ENCODE measurements at places on chromosomes 4 and X.
A peak's percentile ranks its signal among the peaks of the same experiment; 100 is the strongest.

DNA sequence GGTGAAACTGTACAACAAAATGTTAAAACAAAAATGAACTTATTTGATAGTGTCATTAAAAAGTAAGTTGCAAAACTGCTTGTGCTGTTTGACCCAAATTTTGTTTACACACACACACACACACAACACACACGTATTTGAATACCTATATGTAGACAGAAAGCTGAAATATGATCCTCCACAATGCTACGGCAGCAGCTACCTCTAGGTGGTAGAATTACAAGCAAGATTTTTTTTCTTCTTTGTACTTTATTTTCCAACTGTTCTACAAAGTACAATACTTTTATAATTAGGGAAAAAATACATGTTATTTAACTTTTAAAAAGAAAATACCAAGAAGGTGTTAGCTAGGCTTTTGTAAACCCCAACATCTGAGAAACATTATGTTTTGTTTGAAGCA, 1.2 kb downstream of the CYTL1 start:
- DNase-seq: no peak

GRCh38 chr4:146095091-146095690, 80.3 kb upstream of the LSM6 start:
- peak; percentile 56 for DNase-seq

DNA sequence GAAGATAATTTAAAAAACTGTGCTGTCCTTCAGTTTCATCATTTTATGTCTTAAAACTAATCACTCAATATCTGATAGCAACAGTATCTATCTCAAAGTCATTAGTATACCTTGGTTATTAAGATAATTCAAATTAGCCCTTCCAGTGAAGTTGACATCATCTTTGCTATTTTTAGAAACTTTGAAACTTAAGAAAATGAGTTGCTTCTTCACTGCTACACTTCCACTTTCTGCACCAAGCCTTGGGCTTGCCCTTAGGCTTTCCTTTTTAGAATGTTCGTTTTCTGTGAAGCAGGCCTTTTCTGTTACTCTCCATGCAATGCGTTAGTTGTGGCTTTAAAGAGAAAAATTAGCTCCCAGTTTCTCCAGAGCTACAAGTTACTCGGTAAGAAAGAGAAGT, 4.4 kb upstream of the VAMP7 start:
- no peak for DNase-seq

GRCh38 chr4:101790521-101791181, at the start of gene BANK1:
Gene BANK1 (plus strand): TSS chr4:101790730. CDS start chr4:101790881, 151 bp downstream.
- peak; percentile 65 for DNase-seq

DNA sequence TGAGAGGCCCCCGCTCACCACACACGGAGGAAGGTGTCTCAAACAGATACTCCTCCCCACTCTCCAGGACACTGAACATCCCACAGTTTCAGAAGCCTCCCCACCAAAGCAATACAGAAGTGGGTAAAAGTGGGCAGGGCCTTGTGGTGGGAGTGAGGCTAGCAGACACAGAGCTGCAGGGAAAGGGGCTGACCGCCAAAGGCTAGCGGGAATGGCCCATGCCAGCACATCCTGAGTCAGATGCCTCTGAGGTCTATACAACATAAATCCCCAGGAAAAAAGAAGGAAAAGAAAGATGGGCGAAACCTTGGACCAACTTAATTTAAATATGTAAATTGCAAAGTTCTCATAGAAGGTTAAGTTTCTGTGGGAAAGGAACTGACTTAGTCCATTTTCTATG, 21.9 kb upstream of the ARHGAP10 start:
- peak; percentile 60 for DNase-seq

DNA sequence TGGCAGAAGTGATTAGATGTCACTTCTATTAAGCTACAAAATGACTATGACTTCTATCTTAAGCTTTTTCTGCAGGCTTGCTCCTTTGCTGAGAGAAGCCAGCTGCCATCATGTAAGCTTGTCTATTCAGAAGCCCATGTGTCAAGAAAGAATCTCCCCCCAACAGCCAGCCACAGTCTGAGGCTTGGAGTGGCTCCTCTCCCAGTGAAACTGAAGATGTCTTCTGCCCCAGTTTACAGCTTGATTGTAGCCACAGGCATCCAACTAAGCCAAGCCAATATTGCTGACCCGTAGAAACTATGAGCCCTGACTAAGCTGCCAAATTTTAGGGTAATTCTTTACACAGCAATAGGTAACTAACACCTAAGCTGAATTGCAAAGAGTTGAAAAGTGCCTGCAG, 26.7 kb upstream of the SLC10A7 start:
- no peak for DNase-seq
